ENCODE measurements at places on chromosomes 2 and 18.

GRCh38 chr2:70505613-70506391, 47.8 kb downstream of the TGFA start:
- no peak for DNase-seq

- no peak for DNase-seq
Observed at GRCh38 chr2:34161549-34161948, 562.5 kb upstream of the FAM98A start.

- no peak for DNase-seq
Observed at GRCh38 chr2:43083710-43084698, 142.4 kb downstream of the ZFP36L2 start.

DNA sequence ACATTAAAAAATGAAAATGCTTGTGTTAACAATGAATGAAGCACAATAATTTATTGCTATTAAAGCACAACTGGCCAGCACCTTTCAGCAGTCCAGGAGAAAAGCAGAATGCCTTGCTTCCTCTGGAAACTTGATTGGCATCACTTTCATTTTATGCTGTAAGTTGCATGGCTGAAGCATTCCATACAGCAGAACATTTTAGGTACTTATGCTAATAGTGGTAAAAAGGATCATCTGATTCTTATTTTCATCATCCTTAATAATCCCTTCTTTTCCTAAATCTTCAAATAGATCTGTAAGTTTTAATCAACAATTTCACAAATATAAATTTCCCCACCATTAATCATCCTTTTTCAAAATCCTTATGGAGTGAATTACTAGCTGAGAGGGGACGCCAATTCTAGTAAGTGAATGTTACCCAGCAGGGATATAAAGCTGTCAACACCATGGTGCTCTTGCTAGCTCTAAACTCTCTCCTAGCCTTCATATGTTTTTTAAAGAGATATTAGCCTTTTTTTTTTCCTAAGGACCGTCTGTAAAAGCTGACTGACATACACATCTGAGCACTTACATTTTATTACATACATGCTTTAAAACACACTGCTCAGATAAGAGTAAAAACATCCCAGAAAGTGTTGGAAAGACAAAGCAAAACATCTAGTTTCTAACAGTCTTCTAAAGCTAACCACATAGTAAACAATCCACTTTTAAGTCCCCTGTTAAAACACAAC, 5.3 kb downstream of the SATB2 start:
- no peak for DNase-seq

- no peak for DNase-seq
Observed at GRCh38 chr2:66840321-66841002, 405.5 kb downstream of the MEIS1 start.

DNA sequence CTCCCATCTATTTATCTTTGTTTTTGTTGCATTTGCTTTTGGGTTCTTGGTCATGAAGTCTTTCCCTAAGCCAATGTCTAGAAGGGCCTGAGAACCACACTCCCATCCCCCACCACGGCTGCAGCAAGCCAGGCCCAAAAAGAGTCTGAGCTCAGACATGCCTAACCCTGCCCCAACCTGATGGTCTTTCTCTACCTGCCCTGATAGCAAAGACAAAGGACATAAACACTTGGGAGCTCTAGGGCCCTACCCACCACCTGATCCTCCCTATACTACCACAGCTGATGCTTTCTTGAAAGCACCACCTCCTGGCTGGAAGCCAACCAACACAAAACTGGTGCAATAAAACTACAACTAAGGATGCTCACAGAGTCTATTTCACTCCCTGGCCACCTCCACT, 233.4 kb downstream of the WDR7 start:
- no peak for DNase-seq

DNA sequence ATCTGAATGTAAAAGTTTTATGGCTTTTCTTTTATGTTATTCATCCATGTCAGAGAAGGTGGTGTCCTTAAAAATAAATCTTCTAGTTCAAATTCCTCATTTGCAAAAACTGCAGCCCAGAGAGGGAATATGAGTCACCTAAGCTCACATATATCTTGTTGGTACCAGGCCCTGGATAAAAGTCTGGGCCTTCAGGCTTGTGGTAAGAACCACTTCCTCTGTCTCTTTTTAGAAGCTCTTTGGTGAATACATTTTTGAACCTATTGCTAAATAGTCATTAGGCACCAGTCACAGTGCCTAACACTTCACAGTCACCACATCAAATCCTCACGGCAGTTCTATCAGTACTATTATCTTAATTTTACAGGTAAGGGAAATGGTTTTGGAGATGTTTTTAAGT, 199.2 kb downstream of the KCNS3 start:
- no peak for DNase-seq

DNA sequence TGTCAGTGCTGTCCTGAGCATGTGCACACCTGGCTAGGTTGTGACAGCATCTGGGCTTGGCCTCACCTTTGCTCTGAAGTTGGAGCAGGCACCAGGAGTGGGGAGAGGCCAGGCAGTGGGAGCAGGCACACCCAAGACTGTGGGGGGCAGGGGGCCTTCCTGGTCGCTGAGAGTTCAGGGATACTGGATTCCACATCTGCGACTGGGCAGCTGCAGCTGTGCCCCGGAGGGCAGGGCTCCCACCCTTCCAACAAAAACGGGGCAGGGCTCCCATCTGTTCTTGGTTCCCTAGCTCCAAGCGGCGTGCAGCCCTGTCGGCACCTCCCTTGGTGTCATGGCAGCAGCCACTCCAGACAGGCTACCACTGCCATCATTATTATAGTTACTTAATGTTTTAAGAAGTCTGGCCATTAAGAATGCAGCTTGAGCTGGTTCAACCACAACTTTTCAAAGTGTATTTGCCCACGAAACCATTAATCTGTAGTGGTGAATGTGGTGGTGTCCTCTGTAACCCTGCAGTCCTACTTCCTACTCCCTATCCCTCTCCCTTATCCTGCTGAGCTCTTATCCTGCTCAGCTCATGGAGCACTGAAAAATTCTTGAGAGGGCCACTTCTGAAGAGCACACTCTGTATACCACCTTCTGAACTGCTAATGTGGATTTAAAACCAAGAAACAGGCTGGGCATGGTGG, 48.0 kb upstream of the RAB1A start:
- DNase-seq: no peak

GRCh38 chr2:177881008-177881747, 191.4 kb downstream of the PDE11A start:
- DNase-seq: no peak

DNA sequence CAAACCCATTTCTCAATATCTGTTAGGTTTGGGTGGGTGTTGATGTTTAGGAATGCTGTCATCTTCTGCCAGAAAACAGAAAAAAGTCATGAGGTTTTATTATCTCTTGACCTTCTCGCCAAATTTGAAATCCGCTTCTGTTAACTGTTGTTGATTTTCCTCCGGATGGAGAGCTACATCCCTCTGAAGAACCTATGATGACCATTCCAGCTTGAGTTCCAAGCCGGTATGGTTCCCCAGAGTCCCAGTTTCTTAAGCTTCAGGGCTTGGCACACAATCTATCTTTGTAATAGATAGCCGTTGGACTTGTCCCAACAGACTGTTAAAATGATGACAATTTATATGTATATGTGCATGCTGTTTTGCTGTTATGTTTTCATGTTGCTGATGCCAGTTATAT, 1201.0 kb downstream of the LRP1B start:
- no peak for DNase-seq

DNA sequence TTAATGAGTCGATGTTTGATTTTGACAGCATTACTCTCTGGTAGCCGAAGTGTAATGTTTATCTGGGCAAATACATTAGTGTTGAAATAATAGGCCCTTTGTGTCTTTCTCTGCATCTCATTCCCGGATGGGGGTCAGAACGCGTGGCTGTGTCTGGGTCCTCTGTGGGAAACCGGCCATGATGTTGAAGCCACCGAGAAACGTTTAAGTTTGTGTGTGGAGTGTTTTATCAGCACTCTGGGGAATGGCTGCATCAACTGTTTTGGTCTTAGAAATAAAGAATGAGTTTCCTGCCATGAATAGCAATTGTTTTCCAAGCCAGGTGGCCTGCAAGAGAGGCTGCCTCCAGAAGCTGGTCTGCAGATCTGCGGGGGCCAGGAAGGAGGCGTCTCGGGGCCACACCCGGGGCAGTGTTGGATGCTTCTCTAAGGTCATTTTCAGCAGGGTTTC, 69.7 kb downstream of the RNF144A start:
- no peak for DNase-seq

- no peak for DNase-seq
Observed at GRCh38 chr18:32349728-32350395, 120.8 kb downstream of the GAREM1 start.

GRCh38 chr2:188142636-188143295, 148.9 kb upstream of the GULP1 start:
- no peak for DNase-seq

- DNase-seq: no peak
Observed at GRCh38 chr2:207165121-207166038, at the start of gene KLF7. Gene KLF7, minus strand, starts transcription at chr2:207165948. Its CDS starts 380 bp downstream, at chr2:207165568.

- no peak for DNase-seq
Observed at GRCh38 chr18:35618696-35619095, 37.2 kb downstream of the GALNT1 start.

DNA sequence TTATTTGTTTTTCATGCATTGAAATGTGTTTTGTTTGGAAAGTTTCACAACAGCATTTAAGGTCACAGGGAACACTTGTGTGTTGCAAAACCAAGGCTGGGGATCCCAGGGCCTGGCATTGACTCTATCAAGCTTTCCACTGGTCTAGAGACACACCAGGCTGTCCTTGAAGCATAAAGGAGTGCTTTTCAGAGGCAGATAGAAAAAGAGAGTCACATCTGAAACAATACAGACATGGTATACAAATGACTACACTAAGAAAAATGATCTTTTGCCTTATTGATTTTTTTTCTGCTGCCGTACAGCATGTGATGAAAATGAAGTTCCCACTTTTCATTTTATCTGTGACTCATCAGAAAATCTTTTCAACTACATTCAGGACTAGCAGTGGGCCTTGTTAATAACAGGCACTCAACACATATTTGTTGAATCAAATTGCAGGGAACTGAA, 61.9 kb upstream of the ZCCHC2 start:
- DNase-seq: no peak

DNA sequence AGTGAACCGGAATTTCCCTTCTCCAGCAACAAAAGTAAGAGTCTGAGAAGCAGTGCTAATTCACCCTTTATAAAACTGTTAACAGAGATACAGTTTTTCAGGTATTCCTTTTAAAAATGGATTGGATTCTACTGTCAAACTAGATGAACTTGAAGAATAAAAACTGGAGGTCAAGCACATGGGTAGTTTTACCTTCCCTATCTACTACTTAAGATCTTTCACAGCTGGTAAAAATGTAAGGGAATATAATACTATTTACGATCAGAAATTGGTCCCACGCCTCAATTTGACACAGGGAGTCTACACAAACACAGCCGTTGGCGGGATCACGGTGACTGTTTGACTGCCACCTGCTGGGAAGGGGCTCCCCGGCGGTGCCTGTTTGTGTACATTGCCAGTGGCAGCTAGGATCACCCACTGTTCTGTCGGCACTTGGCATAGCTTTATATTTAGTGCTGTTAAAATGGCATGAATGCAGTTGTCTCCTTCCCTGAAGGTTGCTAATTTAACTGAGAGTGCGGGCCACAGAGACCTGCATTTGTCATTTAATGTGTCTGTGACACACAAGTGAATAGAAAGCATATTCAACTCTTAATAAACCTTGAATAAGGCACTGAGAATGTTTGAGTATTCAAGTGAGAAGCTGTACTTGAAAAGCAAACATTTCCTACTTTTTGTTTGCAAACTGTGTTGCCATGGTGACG, 59.5 kb downstream of the ABCG8 start:
- DNase-seq: no peak

DNA sequence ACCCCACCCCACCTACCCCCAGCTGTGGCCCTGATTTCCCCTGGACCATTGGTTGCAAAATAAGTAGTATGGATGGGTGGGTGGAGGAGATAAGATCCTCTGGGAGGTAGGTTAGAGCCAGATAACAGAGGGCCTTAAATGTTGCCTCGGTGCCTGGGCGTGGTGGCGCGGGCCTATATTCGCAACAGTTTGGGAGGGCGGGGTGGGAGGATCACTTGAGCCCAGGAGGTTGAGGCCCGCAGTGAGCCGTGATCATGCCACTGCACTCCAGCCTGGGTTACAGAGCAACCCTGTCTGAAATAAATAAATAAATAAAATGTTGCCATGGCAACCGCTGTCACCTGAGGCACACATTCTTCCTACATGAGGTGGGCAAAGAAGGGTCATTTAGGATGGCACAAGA, 103.3 kb upstream of the GATA6 start:
- DNase-seq: no peak

GRCh38 chr2:143674051-143674450, 544.8 kb downstream of the ARHGAP15 start:
- no peak for DNase-seq

- no peak for DNase-seq
Observed at GRCh38 chr2:62010632-62011256, 105.3 kb downstream of the COMMD1 start.

GRCh38 chr2:175931805-175932204, 70.3 kb downstream of the LNPK start:
- DNase-seq: no peak

DNA sequence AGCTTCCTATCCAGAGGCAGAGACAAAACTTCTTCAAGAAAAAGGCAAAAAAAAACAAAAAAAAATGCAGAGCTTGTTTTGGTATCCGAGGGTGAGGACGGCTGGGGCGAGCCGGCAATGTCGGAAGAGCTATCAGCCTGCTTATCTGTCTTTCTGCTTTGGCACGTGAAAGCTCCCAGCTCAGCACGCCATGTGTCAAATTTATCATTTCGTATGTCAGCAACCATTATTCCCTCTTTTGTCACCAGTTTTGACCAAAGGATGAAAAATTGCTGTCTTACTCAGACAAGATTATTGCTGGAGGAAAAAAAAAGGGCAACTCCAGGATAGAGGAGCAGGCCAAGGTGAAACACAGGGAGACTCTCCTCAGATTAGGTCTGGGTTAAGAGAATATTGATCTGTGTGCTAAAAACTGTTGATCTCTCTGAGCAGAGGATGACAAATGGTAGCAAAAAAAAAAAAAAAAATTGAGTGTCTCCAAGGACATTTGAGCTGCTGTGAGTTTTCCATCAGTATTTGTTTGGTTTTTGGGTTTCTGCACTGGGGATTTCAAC, 532.0 kb upstream of the POU3F3 start:
- DNase-seq: no peak

- peak; percentile 53 for DNase-seq
Observed at GRCh38 chr2:110853516-110853915, 121.1 kb downstream of the ACOXL start.

- no peak for DNase-seq
Observed at GRCh38 chr2:1871171-1871570, 126.9 kb upstream of the PXDN start.

DNA sequence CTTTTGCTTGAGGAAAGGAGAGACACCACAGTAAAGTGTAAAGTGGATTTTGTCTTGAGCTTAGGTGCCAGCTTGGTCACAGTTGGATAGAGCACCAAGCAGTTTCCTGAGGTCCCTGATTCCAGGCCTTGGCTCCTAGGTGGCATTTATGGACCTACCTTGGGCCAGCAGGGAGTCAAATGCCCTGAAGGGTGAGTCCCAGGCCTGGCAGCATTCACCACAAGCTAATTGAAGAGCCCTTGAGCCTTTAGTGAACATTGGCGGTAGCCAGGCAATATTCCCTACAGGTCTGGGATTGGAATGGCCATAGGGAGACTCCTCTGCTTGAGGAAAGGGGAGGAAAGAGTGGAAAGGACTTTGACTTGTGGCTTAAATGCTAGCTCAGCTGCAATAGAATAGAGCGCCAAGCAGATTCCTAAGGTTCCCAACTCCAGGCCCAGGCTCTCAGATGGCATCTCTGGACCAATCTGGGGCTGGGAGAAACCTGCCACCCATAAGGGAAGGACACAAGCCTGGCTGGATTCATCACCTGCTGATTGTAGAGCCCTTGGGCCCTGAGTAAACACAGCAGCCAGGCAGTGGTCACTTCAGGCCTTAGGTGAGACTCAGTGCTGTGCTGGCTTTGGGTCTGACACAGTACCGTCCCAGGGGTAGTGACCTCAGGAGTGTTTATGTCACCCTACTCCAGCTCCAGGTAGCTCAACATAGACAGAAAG, 137.5 kb upstream of the OTOS start:
- no peak for DNase-seq

Measured in activated naive CD4-positive, alpha-beta T cell treated with anti-CD3 and anti-CD28 coated beads, Interleukin-2, amount 50 U/mL, for 72 hours (primary cell).